Stimulated activated CD4-positive, alpha-beta T cell treated with anti-CD3 and anti-CD28 coated beads, Interleukin-4, amount 100 ng/mL, for 4 hours (primary cell): ENCODE measurements at places on chromosomes 1 and 21.
A peak's percentile ranks its signal among the peaks of the same experiment; 100 is the strongest.

- no peak for DNase-seq
These were observed 49.8 kb downstream of the KIRREL1 start for GRCh38 chr1:158043232-158043631.

GRCh38 chr1:151356696-151357095 is 9.6 kb upstream of the RFX5 start:
- no peak for DNase-seq

DNA sequence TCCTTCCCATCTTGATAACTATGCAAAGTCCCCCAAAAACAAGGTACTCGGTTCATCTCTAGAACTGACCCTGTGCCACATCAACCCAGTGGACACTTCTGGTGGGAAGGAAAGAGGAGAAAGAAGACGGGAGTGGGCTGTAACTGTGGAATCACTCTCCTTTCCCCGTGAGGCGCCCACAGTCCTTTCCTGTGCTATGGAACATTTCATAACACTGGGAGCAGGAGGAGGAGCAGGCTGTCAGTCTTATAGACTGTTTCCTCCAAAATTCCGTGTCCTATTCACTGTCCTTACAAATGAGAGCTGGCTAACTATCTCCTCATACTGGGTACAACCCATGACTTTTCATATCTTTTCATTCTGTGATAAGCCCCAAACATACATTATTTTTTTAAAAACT is 40.7 kb downstream of the PLEKHA6 start:
- no peak for DNase-seq

DNA sequence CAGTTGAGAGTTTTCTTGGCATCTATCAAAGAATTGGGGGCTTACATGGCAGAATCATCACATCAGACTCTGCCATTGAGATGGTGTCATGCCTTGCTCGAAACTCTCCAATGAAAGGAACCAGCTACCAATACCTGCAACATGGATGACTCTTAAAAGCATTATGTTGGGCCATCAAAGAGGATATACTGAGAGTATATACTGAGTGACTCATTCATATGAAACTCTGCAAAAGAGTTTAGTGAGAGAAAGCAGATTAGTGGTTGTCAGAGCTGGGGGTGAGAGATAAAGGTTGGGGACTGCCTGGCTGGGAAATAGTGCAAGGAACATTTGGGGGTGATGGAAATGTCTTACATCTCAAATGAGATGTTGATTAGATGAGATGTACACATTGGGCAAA is 14.7 kb upstream of the HMGB4 start:
- no peak for DNase-seq

DNA sequence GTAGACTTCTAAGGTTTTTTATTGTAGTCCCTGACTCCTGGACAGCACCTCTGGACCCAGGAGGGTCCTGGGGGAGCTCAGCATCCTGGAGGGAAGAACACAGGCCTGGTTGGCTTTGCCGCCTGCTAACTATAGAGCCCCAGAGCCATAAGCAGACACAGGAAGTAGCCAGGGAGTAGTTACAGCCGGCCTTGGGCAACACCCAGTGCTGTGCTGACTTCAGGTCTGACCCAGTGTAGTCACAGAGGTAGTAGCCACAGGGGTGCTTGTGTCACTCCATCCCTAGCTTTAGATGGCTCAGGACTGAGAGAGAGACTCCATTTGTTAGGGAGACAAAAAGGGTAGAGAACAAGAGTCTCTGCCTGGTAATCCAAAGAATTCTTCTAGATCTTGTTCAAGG is 21.9 kb downstream of the MCOLN2 start:
- no peak for DNase-seq

- no peak for DNase-seq
These were observed 144.5 kb downstream of the BRINP2 start for GRCh38 chr1:177315261-177315660.

GRCh38 chr1:116763787-116764465 is 9.7 kb downstream of the CD2 start:
- peak; percentile 56 for DNase-seq

DNA sequence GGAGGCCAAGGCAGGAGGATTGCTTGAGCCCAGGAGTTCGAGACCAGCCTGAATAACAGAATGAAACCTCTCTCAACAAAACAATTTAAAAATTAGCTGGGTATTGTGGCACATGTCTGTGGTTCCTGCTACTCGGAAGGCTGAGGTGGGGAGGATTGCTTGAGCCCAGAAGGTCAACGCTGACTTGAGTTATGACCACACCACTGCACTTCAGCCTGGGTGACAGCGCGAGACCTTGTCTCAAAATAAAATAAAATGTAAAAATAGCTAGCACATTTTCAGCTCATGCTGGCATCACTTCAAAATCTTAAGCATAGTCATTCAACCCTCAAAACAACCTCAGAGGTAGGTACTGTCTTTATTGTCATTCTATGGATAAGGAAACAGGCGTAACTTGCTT is 6.4 kb downstream of the JAK1 start:
- no peak for DNase-seq
